Suprapubic skin (tissue), 4 donors: ENCODE measurements at places on chromosomes 1 and 21. TPM values are rescaled to one million over a fixed set of nuclear protein-coding genes. Genes with fewer than 3 reads are reported as not detected.

DNA sequence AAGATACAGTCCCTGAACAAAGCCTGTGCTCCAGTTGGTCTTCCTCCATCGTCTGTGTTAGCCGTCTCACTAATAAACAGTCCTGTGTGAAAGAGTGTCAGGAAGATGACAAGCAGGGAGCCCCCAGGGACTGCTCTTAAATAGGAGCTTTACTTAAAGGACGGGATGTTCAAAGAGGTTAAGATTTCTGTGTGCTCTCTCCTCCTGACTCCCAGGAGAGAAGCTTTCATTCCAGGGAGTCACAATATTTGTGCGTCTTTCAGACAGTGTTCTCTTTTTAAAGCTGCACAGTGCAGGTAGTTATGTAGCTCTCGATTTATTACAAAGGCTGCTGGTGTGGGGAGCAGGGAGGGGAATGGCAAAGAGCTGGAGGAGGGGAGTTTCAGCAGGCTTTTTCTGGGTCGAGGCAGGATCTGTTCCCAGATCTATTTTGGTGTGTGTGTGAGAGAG is 43.5 kb downstream of the STYXL2 start:
- no peaks in the 10 kb centered on the region for H3K36me3 ChIP-seq
- no peak overlapping the region for H3K27ac ChIP-seq
- H3K4me1 ChIP-seq = no peaks in the 10 kb centered on the region
- no peak overlapping the region for H3K4me3 ChIP-seq

DNA sequence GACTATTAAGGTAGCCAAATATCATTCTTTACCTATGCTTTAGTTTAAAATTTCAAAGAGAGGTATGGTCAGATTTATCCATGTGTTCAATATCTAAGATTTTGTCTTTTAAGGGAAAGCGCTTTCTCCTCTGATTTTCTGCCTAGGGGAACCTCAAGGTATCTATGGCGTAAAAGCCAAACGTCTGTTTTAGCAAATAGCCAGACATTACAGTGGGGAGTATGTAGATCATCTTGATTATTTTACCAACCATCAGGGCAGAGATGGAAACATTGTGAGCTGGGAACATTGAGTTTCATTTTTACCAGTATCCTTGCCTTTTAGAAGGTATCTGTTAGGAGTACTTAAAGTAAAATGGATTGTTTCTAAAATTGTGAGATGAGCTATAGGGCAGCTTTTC is 71.0 kb downstream of the LEPR start:
- H3K27ac ChIP-seq = peak overlapping the region; percentile 15

TMCO4 gene
- total RNA-seq = 11.6 TPM

DNA sequence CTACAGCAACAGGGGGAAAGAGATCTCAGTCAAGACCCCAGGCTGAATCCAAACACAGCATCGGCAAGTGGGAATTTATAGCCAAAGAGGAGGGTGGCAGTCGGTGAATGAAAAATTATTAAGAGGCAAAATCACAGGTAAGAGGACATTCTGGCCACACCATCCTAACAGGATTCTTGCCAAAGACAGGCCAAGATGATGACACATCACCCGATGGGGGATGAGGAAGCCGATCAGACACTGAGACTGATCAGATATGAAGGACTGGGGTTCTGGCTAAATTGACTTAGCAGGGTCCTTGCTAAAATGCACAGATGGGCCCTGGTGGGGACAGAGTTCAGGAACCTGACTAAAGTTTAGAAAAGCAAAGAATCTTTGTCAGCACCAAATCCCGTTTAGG is 402.2 kb downstream of the SMYD3 start:
- no peak overlapping the region for H3K4me3 ChIP-seq
- DNase-seq = no peak
- peaks cover 2% of the 10 kb centered on the region for H3K4me1 ChIP-seq
- no peak overlapping the region for H3K27ac ChIP-seq

GPR25 gene
- total RNA-seq = not detected

- H3K36me3 ChIP-seq = no peaks in the 10 kb centered on the region
- H3K27me3 ChIP-seq = no peaks in the 10 kb centered on the region
- no peak overlapping the region for H3K4me3 ChIP-seq
- DNase-seq = no peak
- no peaks in the 10 kb centered on the region for H3K4me1 ChIP-seq
- no peak overlapping the region for H3K27ac ChIP-seq
Measured at GRCh38 chr21:28227881-28228635, 764.6 kb downstream of the LTN1 start.
